Activated CD8-positive, alpha-beta memory T cell treated with anti-CD3 and anti-CD28 coated beads for 4 hours (primary cell): ENCODE measurements at places on chromosomes 7 and 10.

GRCh38 chr10:79084012-79084971 is 15.5 kb downstream of the ZMIZ1 start:
- no peak for DNase-seq

DNA sequence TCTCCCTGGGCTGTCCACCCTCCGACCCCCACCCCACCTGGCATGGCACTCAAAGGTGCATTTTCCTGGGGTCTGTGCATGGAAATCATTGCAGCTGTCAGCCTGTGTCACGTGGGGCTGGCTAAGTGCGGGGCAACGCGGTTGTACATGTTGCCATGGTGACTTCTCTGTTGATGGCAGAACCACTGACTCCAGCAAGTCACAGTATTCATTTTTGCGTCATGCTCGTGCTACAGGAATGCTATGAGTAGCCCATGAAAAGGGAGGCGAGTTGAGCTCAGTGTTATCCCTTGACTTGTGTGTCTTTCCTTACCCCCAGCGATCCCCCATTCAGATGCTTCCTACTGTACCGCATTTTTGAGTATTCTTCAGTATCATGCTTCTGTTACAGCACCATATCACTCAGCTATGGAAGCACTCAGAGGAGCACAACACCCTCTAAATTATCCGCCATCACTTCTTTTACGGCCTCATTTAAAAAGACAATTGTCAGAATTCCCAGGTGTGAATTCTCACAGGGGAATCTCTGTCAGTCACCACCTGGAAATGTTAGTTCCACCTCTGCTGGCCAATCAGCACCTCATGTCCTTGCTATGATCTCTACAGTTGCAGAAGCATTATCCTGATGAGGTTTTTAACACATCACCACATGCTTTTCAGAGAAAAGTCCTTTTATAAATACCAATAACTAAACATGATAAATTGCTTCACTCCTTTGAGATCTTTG is 194.4 kb upstream of the C7orf33 start:
- DNase-seq = no peak

GRCh38 chr10:110664483-110665420 is 20.6 kb downstream of the RBM20 start:
- no peak for DNase-seq

DNA sequence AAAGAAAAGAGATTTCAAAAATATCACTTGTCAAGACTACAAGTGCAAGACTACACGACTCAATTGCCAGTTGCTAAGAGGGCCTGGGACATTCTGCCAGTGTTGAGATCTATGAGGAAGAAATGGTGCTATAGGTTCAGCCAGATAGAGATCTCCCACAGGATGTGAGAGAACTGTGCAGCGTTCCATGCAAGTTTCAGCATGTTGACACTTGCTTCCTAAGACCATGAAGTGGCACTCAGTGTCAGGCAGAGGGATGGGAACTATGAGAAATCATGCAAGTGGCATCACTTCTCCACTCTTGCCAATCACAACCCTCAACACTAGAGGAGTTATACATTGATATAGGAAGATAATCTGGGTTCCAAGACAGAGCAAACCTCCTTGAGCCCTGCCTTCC is 210.3 kb downstream of the CHRM2 start:
- DNase-seq = no peak
